ENCODE measurements at places on chromosomes 12 and 14. TPM values are rescaled to one million over a fixed set of nuclear protein-coding genes. Genes with fewer than 3 reads are reported as not detected.

DNA sequence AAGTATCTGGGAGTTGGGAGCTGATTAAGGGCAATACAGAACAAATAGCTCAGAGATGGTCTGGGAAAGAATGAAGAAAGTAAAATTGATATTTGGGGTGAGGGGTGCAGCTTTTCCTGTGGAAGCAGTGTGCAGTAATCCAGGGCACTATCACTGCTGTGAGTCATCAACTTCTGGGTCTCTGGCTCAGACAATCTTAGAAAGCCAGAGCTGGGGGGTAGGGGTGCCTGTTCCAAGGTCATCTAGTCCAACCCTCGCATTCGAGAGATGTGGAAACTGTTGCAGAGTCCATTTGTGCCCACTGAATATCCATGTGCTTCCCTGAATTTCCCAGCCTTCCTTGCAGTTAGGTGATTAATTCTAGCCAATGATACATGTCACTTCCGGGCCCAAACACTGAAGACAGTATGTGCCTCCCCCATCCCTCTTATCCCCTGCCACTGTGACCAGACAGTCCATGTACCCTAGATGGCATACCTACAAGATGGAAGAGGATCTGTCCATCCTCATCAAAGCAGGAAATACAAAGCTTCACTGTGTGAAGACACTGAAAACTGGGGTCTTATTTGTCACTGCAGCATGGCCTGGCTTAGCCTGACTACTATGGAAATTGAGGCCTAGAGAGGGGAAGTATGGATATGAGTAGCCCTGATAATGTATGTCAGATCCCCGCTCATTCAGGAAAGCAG is 51.9 kb downstream of the ZFP36L1 start:
- H3K27me3 ChIP-seq, result no peaks in the 10 kb centered on the region
- H3K4me3 ChIP-seq, result no peak overlapping the region
- H3K4me1 ChIP-seq, result no peaks in the 10 kb centered on the region
- no peak for DNase-seq

DNA sequence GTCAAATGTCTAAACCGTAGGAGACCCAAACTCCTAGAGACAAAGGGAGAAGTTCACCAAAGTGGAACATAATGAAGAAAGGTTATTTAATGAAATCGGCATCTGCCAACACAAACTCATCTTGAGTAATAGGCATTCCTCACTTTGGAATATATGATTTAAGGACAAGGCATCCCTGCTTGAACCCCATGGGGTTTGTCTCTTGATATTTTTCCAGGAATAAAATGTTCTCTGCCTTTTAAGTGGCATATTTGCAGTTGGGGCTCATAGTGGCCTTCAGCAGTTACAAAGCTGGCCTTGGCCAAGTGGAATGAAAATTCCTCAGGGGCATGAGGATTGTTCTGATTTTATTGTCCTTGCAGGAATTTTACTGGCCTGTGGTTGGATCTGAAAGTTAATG is 7.1 kb downstream of the POP5 start:
- peaks cover 86% of the 10 kb centered on the region for H3K36me3 ChIP-seq
- no peaks in the 10 kb centered on the region for H3K27me3 ChIP-seq
- H3K4me3 ChIP-seq, result no peak overlapping the region
- no peaks in the 10 kb centered on the region for H3K4me1 ChIP-seq
- no peak overlapping the region for H3K27ac ChIP-seq
- DNase-seq, result no peak

DNA sequence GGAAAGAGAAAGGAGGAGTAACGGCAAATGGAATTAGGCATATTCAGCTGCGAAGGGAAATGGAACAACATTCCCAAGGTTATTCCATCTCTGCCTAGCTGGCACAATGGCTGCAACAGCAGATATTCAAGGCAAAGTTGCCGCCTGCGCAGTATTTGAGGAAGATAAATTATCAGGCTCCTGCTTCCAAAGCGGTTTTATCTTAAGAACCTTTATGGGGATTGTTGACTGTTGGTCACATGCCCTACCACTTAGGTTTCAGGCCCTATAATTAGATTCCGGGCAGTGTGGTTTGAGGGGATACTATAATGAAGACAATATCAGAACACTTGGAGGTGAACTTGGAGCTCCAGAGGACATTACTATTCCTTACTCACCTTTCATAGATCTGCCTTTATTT is 99.7 kb downstream of the FGD4 start:
- H3K4me3 ChIP-seq, result no peak overlapping the region
- peaks cover 6% of the 10 kb centered on the region for H3K4me1 ChIP-seq
- DNase-seq, result no peak

GRCh38 chr12:67357376-67358125 is 88.4 kb downstream of the CAND1 start:
- peaks cover 12% of the 10 kb centered on the region for H3K36me3 ChIP-seq
- no peak for DNase-seq
- H3K4me3 ChIP-seq, result no peak overlapping the region
- no peaks in the 10 kb centered on the region for H3K27me3 ChIP-seq

CSAD gene
- total RNA-seq, result 7.7 TPM

DNA sequence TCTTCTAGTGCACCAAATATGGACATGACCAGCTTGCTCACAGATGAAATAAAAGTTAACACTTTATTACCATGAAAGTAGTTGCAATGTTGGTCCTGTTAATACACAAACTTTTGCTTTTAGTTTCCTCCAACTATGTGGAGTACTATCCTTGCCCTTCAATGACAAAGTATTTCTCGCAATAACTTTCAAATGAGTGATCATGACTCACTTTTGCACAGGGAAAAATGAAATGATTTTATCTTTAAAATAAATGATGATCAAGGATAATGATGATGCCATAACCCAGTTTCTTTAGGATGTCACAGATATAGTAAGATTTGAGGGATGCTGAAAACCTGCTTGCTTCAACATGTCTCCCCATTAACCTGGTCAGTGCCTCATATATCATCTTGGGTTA is 254.0 kb upstream of the KITLG start:
- no peaks in the 10 kb centered on the region for H3K27me3 ChIP-seq
- no peak overlapping the region for H3K4me3 ChIP-seq
- DNase-seq, result no peak
- no peaks in the 10 kb centered on the region for H3K4me1 ChIP-seq
- H3K36me3 ChIP-seq, result peaks cover 17% of the 10 kb centered on the region
- H3K27ac ChIP-seq, result no peak overlapping the region

DNA sequence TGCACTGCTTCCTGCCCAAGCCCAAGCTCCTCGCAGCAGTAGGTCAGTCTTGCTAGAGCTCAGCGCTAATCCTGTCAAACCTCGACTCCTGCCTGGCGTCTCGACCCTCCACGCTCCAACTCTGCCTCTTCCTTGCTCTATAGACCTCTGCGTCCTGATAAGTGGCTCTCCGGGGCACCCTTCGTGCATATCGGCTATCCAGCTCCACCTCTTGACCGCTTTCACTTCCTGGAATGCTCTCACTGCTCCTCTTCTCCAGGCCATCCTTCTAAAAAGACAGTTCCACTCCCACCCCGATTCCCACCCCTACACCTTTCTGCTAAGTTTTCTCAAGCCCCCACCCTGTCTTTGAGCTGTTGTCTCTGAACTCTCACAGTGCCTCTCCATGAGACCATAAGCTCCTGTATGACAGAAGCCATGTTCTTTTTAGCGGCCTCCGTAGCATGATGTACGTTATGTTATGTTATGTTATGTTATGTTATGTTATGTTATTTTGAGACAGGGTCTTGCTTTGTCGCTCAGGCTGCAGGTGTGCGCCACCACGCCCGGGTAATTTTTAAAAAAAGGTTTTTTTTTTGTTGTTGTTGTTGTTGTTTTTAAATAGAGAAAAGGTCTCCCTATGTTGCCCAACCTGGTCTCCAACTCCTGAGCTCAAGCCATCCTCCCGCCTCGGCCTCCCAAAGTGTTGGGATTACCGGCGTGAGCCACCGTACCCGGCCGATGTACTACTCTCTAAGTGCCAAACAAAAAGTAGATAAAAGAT is 601 bp downstream of the COX14 start:
- peaks cover 9% of the 10 kb centered on the region for H3K36me3 ChIP-seq
- H3K4me3 ChIP-seq, result peak overlapping the region; percentile 93
- peak overlapping the region; percentile 4 for H3K27ac ChIP-seq
- H3K27me3 ChIP-seq, result no peaks in the 10 kb centered on the region
- no peak for DNase-seq
- H3K4me1 ChIP-seq, result peaks cover 10% of the 10 kb centered on the region

DNA sequence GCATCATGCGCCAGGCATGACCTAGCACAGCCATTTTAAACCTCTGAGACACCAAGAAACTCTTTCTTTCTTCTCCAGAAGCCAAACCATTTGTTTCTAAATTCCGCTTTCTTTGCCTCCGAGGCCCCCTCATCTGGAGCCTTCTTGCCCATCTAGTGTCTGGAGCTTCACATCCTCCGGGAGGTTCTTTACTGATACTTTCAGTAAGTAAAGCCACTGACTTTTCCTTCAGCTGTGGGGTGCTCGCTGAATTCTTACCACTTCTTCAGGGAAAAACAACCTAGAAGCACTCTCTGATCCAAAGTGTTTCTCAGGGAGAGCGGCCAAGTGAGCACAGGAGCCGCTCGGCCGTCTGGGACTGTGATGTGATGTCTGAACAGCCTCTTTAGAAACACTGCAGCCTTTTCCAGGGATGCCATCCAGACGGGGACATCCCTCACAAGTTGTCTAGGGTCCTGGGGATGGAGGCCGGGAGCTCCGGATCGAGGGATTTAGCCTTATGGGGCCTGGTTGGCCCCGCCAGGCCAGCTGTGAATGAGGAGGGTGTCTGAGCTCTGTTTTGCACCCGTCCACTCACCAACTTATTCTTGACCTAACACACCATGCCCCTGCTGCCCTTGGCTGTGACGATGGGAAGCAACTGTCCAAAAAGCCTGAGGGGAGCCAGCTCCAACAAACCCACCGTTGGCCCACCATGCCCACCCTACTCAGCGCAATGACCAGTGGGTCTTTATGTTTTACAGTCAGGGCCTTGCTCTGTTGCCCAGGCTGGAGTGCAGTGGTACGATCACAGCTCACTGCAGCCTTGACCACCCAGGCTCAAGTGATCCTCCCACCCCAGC is 160.6 kb downstream of the ZFP36L1 start:
- no peaks in the 10 kb centered on the region for H3K27me3 ChIP-seq
- H3K4me1 ChIP-seq, result no peaks in the 10 kb centered on the region
- no peaks in the 10 kb centered on the region for H3K36me3 ChIP-seq
- peak; percentile 16 for DNase-seq
- no peak overlapping the region for H3K4me3 ChIP-seq

CCDC177 gene
- total RNA-seq, result 6.2 TPM

- peaks cover 4% of the 10 kb centered on the region for H3K36me3 ChIP-seq
Measured at GRCh38 chr12:126418400-126418799, 1353.2 kb downstream of the AACS start.

DNA sequence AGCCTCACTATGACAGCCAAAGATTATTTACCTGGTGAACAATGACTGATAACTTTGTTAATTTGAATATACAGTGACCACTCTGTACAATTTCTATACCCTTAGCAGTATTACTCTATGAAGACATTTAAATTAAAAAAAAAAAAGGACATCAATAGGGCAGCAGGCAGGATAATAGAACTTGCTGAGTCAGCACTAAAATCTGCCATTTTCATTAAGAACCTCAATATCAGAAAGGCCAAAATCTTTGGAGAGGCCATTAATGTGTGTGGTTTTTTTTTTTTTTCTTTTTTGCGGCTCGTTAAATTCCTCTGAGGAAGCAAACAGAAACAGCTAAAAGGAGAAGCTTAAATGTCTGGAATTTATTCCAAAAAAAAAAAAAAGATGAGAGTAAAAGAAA is 73.7 kb downstream of the FOXN3 start:
- no peak for DNase-seq
- peaks cover 24% of the 10 kb centered on the region for H3K4me1 ChIP-seq
- no peak overlapping the region for H3K27ac ChIP-seq
- no peaks in the 10 kb centered on the region for H3K27me3 ChIP-seq
- H3K4me3 ChIP-seq, result no peak overlapping the region

MSRB3 gene
- total RNA-seq, result 1.3 TPM

- no peak overlapping the region for H3K4me3 ChIP-seq
- H3K27ac ChIP-seq, result no peak overlapping the region
- no peaks in the 10 kb centered on the region for H3K36me3 ChIP-seq
- DNase-seq, result peak; percentile 71
Measured at GRCh38 chr14:21852061-21852664, 178.5 kb upstream of the OR4E1 start.

RERGL gene
- total RNA-seq, result not detected

SPIC gene
- not detected for total RNA-seq

GRCh38 chr14:20617138-20618003 is 24.1 kb downstream of the OR6S1 start:
- no peaks in the 10 kb centered on the region for H3K36me3 ChIP-seq
- no peaks in the 10 kb centered on the region for H3K27me3 ChIP-seq
- no peaks in the 10 kb centered on the region for H3K4me1 ChIP-seq
- no peak overlapping the region for H3K4me3 ChIP-seq
- H3K27ac ChIP-seq, result no peak overlapping the region

Data from H9 (cell line).